ENCODE measurements at places on chromosomes 1 and 21.

GRCh38 chr21:16912075-16912474 is 600.8 kb upstream of the CXADR start:
- DNase-seq = no peak

GRCh38 chr1:152347116-152347728 is 12.6 kb downstream of the FLG2 start:
- DNase-seq = peak; percentile 46

GRCh38 chr1:212030936-212031528 is 4.3 kb downstream of the INTS7 start:
- no peak for DNase-seq

- no peak for DNase-seq
Measured at GRCh38 chr1:8733484-8733883, 84.0 kb downstream of the RERE start.

GRCh38 chr1:75135573-75136194 is 1.5 kb downstream of the LHX8 start:
- peak; percentile 49 for DNase-seq

Measured in NCI-H1436 (cell line).